ENCODE measurements at places on chromosomes 16 and 17.
A peak's percentile ranks its signal among the peaks of the same experiment; 100 is the strongest.

GRCh38 chr17:9090641-9091096, 69.4 kb downstream of the NTN1 start:
- no peak for DNase-seq

- no peak for DNase-seq
Observed at GRCh38 chr17:82882715-82883418, 43.0 kb upstream of the ZNF750 start.

DNA sequence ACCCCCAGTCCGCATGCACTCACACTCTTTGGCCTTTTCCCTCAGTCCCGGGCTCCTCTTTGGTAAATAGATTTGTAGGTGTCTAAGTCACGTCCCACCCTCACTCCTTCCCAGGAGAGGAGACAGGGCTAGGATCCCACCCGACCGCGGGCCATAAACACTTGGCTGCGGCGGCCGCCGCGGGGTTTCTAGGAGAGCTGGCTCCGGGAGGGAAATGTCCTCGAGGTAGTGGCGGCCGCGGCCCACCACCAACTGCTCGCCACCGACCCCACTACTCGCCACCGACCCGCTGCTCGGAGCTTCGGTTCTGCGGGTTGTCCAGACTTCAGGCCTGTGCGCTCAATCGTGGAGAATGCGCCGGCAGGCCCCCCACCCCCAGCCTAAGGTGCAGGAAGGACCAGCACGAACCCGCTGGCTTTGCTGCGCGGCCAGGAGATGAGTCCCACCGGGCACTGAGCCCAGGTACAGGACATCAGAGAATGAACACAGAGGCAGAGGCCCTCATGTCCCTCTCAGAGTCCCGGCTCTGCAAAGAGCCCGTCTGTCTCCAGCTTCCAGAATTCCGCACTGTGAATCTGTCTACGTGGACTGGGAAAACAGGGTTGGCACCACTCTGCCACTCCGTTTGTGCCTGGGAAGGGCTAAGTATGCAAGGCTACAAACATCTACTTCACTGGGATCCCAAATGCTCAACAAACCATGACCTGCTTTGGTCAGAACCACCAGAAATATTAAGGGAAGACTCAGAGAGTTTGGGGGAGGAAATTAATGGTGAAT, 2.5 kb downstream of the PRAC2 start:
- no peak for DNase-seq

DNA sequence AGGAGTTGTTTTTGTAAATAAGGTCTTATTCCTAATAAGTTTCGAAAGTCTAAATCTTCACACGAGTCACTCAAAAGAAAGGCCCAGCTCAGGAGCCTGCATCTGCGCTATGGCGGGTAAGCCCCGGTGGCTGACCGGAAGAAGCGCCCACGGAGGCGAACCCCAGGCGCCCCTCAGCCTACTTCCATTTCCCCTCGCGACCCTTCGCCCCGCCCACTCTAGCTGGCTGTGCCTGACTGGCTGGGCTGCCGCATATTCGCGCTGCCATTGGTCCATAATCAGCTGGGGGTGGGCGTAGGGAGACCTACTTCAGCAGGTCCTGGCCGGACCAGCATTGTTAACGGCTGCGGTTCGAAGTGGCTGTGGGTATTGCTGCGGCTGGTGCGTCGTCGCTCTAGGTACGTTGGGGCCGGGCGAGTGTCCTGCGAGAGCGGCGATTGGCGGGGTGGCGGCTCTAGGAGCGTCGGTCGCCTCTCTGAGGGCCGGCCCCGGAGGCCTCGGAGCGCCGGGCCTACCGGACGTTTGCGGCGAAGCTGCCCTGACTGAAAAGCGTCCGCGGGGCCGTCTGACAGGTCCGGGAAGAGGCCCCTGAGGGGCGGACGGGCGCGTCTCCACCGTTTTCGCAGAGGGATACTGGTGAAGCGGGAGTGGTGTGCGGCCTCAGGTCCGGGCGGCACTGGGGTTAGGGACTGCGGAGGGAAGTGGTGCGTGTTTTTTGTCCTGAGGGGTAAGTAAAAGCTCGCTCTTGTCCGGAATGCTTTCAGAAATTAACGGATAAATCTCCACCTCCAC, at the start of gene ATF7IP2:
TSS of gene ATF7IP2 (plus strand) at position 337 of the 792 bp plus-strand sequence. CDS start 44,560 bp downstream, outside the sequence.
- DNase-seq, result peak; percentile 88

DNA sequence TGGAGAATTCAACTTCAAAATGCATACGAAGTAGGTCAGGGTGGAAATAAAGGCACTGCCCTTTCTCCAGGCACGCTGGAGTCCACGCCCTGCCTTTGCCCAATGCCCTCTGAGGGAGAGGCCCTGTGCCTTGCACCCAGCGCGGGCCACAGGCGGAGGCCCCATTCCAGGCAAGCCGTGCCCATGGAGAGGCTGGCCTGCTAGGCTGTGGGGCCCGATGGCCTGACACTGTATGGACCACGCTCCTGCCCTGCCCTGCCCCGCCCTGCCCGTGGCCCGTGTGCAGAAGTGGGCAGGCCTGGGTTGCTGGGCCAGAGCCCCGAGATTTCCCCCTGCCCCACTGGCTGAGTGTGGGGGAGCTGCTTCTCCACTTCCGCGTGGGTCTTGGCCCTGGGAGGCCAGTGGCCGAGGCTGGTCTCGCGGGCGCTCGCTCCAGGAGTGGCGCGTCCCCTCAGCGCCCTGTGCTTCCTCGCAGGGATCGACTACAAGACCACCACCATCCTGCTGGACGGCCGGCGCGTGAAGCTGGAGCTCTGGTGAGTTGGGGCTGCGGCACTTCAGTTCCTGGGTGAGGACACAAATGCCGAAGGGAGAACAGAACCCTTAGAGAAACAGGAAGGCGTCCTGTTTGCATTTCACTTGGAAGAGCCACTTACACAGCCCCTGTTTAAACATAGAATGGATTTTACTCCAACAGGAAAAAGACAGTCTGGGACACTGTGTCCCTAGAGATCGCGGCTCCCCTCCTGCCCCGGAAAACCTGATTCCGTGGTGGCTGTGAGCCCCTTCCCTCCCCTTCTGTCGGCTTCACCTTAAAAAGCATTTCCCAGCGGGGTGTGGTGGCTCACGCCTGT, 13.8 kb upstream of the WFIKKN1 start:
- DNase-seq, result no peak

DNA sequence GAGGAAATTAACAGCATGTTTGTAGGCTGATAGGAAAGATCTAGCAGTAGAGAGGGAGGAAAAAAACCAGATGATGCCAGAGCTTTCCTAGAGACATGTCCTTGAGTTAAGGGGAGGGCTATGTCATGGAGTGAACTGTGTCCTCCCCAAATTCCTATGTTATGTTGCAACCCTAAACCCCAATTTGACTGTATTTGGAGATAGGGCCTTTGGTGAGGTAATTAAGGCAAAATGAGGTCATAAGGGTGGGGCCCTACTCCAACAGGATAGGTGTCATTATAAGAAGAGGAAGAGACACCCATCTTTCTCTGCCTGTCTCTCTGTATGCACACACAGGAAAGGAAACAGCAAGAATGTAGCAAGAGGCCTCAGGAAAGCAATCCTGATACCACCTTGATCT, 195.3 kb upstream of the AXIN2 start:
- no peak for DNase-seq

GRCh38 chr16:62021161-62021581, 15.1 kb downstream of the CDH8 start:
- no peak for DNase-seq

DNA sequence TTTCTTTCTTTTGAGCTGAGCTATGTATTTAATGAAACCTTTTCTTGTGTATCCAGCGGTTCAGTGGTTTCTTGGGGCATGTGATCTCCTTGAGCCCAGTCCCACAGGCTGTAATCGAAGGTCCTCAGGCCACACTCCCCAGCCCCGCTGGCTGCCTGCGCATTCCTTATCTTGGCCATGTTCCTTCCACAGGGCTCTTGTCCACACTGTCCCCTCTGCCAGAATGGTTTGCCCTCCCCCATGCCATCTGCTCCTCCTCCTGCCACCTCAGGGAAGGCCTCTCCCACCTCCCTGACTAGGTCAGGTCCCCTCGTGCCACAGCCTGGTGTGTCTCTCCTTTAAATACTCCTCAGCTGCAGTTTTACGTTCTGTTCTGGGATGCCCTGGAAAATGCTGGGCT, 12.1 kb upstream of the NLRC5 start:
- DNase-seq, result no peak
